NCI-H2171 treated with DMSO at 0.1 percent for 48 hours (cell line): ENCODE measurements at places on chromosomes 4 and X.
A peak's percentile ranks its signal among the peaks of the same experiment; 100 is the strongest.

GRCh38 chrX:68396953-68397352 is 36.3 kb downstream of the OPHN1 start:
- DNase-seq, result peak; percentile 2

DNA sequence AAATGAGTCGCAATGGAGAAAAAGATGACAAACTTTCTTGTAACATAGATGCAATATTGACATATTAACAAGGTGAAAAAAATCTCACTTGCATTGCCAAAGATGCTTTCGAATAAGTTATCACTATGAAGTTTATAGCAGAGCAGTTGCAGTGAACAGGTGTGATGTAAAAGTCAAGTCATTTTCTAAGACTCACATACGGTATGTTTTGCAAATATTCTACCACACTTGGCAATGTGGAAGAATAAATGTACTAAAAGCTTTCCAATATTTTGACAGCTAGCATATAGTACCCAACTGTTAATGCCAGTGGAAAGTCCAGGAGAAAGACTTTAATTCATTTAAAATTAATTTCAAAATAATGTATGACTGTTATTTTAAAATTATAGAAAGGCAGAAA is 76.5 kb downstream of the GALNTL6 start:
- DNase-seq, result no peak

DNA sequence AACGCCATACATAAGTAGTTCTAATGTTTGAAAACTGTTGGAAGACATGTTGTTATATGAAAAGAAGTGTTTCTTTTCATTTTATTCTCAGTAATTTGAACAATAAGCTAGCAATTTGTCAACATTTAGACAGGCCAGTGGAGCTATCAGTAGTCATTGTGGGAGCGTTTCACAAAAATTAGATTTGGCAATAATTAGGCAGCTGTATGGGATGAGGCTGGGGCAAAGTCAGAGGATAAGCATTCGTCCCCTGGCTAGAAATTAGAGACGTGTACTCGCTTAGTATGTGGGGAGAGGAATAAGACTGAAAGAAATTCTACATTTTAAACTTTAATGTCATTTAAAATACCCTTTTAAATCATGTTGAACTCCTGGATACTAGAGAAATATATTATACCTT is 70.6 kb downstream of the TMEM144 start:
- DNase-seq, result no peak

DNA sequence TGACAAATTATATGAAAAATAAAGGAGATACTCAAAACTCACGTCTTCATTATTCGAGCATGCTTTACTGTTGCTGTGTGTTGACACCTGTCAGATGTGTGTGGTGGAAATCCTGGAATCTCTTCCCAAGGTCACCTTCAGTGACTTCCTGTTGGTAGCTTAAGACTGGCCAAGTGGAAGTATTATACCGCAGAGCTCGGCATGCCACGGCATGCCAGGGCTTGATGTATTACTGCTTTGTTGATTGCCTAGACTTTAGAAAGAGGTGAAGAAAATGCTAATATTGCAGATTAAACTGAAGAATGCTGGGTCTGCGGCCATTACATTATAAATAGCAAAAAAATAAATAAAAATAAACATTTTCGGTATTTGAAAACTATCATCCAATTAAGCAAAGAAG is 4.6 kb downstream of the TREX2 start:
- peak; percentile 15 for DNase-seq

DNA sequence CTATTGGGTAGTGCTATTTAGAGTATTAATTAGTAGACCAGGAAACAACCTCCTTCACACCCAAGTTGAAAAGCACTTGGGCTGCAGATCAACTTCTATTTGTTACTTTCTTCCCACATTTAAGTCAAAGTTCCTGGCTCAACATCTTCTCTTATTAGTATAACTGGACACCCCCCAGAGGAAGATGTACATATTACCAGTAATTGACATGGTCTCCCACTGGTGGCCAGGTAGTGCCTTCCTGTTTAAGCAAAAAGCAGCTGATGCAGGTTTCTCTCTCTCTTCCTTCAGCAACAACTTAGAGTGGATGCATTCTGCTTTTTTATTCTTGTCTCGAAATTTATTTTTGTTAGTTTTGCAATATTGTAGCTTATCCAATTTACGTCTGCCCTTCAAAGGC is 438.1 kb downstream of the GBA3 start:
- no peak for DNase-seq

GRCh38 chrX:43961699-43962098 is 11.5 kb downstream of the NDP start:
- DNase-seq, result no peak

DNA sequence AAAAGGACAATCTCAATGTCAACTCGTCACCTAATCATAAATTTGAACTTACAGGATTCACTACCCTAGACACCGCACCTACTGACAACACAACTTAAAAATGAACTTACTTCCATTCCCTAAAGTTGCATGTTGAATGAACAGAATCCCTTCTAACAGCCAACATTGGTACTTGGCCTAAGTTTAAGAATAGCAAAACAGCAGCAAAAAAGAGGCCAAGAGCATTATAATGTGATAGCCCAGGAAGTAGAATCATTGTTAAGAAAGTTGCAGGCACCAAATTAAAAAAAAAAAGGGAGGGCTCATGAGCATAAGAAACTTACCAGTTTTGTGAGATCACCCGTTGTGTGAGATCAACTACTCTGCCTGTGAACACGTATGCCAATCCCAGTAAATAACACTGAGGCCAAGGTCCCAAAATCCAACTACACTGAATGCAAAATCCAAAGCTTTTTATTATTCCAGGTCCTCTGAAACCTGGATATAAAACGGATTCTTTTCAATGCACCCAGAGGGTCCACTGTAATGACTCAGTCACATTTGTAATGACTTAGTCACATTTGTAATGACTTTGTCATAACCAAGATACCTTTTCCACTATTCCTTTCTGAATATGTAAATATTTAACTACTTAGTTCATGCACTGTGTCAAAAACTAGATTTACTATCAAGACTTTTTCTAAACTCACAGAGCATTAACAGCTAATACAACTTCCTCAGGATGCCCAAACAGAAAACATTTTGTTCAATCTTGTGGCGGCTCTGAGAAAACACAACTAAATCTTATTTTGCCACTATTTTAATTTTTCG is 6.8 kb downstream of the HNRNPDL start:
- peak; percentile 3 for DNase-seq

DNA sequence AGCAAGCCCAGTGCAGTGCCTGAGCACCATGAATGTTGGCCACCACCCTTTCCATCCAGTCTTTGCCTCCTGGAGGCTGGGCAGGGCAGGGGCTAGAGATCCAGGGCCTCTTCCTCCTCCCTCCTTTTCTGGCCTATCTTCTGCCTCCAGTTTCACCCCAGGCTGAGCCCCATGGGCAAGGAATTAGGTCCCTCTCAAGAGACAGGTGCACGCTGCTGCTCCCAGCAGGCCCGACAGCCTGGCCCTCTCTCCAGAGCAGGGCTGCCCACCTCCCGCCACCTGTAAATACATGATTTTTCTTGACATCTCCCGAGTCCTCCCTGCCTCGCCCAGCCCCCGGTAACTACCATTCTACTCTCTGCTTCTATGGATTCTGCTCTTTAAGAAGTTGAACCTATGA is 57.2 kb upstream of the PSAPL1 start:
- no peak for DNase-seq

GRCh38 chr4:3253808-3254207 is 4.8 kb downstream of the MSANTD1 start:
- no peak for DNase-seq

DNA sequence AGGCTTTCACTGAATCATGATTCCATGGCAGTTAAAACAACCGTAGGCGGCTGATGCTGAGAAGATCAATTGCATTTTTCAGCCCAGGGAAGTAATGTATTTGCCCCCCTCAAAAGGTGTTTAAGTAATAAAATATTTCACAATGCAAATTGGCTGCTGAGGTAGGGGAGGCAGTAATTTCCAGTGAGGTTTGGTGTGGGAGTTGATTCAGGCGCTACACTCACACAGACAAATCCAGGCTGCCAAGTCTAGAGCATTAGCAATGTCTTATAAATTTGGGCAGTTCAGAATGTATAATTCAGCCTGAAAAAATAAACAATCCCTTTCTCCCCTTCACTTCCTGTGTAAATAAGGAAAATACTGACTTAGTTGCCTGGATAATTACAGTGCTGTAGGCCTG is 461.7 kb downstream of the IDS start:
- no peak for DNase-seq

- DNase-seq, result no peak
These were observed 65.6 kb downstream of the SYNPO2 start for GRCh38 chr4:118954246-118954645.

DNA sequence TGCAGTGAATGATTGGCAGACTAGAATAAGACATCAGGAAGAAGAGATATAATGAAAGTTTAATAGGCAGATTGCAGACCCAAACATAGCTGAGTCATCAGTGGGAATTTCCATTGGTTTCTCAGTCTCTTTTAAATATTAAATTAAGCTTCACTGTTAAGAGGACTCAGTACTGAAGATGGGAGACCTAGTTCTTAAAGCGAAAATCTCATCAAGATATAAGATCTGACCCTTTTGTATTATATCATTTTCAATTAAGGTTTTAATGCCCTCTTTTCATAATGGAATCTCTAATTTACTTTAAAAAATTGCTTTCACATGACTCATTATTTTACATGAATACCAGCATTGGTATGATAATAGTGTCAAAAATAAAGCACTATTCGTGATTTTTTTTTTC is 168.9 kb upstream of the ATOH1 start:
- no peak for DNase-seq

- no peak for DNase-seq
These were observed 316.3 kb downstream of the CAMK2D start for GRCh38 chr4:113445286-113445685.

- DNase-seq, result peak; percentile 2
These were observed 2.7 kb downstream of the NHSL2 start for GRCh38 chrX:71913156-71913950.

DNA sequence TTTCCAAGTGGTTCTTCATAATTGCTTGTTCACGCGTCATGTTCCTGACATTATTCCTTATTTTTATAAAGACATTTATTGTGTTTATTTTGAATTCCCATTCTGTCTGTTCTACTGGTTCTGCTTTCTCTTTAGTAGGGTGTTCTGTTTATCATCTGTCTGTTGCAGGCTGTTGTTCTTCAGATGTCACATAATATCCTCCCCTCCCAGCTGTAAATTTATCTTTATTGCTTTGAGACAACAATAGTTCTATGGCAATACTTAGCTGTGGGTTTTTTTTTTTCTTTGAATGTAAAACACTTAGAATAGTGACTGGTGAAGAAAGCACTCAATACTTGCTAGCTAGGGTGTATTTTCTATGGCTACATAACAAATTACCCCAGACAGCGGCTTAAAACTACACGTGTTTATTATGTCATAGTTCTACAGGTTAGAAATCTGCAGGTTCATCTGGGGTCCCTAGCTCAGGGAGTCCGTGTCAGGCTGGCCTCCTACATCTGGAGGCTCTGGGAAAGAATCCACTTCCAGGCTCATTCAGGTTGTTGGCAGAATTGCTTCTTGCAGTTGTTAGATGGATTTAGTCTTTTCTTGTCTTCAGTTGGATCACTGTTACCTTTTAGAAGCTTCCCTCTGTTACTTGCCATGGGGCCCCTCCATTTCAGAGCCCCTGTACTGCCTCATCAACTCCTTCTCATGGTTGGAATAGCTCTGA is 63.4 kb upstream of the ENPEP start:
- no peak for DNase-seq

DNA sequence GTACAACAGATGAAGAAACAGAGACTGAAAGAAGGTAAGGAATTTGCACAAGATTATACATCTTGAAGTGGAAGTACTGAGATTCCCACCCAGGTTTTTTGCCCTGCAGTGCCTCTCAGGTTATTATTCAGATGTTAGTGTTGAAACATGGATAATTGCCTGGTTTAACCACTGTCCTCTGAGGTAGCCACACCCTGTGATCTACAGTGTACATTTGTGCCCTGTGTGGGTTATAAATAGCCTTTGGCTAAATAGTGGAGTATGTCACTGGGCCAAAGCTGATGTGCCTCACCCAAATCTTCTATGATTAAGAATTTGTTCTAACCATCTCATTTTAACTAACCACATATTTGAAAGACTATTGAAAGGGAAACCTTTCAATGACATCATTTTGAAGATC is 5.4 kb upstream of the ASB5 start:
- DNase-seq, result no peak

GRCh38 chrX:136262243-136262642 is 11.0 kb upstream of the MAP7D3 start:
- no peak for DNase-seq

DNA sequence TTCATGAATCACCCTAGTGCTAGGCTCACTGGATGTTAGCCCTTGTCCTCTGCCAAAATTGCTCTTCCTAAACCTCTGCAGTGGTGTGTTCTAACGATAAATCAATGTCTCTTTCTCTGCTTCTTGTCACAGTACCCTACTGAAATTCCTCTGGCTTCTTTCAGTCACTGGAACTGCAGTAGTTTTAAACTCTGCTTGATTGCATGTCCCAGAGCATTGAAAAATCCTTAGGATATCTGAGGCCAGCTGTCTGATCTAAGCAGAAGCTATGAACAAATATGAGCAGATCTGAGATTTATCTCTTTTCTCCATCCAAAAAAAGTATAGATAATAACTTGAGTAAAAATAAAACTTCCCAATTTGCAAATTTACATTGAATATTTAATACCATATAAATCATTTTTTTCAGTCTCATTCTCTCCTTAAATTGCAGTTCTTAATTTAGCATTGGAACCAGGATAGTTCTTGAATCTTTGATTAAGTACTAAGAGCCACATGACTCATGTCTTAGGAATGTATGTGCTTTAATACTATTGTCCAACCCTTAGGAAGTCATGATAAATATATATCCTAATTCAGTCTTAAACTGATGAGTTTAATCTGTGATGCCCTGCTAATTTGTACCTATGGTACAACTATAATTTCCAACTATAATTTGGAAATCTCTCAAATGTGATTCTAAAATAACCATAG is 169.7 kb downstream of the PDHA2 start:
- DNase-seq, result no peak

DNA sequence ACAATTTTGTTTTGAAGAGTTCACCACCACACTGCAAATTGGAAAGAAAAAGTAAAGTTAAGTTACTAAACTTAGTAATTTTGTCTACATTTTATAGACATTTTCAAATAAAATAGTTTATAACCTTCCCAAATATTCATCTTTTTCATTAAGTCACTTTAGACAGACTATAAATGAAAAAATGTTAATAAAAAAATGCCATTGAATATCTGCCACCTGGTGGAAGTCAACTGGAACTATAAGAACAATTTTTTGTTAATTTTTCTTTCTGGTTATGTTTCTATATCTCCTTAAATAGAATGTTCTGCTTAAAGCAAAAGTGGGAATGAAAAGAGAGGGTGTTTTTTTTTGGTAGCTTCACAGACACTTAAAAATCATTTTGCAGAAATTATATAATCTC is 534.4 kb upstream of the PCDH10 start:
- DNase-seq, result no peak

DNA sequence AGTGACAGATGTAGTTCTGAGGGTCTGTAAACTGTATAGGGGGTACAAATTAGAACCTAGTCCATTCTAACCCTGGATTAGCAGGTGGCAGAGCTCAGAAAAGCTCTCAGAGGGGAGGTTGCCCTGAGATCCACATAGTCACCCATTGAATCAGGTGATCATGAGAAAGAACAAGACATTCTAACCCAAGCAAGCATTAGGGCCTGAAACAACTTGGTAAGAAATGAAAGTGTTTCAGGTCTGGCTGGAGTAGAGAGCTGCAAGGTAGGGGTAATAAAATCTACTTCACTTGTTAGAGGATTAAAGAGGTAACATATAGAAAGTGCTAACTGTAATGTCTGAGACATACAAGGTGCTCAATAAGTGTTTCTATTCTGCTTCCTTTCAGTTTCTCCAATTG is 8.8 kb upstream of the BMP2K start:
- no peak for DNase-seq

- no peak for DNase-seq
These were observed 95.8 kb upstream of the TENM3 start for GRCh38 chr4:182147391-182147790.

- DNase-seq, result no peak
These were observed 225.7 kb downstream of the GRID2 start for GRCh38 chr4:92529510-92529909.
